ENCODE measurements at places on chromosomes 12 and 14.

DNA sequence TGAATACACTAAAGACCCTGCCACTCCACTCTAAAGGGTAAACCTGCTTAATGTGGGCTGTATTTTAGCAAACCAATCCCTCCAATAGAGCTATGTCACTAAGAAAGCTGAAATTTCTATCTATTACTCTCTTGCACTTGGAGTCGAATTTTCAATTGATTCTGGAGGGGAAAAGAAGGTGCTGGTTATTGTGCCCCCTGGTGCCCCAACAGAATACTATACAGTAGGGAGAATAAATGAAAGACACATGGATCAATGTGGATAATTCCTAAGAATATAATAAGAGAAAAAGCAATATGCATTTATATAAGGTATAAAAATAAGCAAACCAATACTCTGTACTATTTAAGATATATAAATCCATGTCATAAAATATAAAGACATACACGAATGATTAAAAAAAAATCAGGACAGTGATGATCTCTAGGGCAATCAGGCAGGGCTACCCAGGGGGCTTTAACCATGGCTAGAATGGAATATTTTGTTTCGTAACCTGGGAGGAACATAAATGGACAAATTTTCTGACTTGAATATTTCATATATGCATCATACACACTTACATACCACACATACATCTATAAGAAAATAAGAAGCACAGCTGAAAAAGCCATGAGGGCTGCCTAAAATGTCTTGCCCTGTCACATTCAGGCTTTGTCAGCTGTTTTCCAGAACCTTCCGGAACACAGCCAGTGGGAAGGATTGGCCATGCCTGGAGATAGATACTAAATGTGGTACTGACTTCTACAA is 54.4 kb downstream of the EFCAB11 start:
- DNase-seq: no peak

- DNase-seq: no peak
These were observed 92.2 kb downstream of the APAF1 start for GRCh38 chr12:98737322-98737712.

DNA sequence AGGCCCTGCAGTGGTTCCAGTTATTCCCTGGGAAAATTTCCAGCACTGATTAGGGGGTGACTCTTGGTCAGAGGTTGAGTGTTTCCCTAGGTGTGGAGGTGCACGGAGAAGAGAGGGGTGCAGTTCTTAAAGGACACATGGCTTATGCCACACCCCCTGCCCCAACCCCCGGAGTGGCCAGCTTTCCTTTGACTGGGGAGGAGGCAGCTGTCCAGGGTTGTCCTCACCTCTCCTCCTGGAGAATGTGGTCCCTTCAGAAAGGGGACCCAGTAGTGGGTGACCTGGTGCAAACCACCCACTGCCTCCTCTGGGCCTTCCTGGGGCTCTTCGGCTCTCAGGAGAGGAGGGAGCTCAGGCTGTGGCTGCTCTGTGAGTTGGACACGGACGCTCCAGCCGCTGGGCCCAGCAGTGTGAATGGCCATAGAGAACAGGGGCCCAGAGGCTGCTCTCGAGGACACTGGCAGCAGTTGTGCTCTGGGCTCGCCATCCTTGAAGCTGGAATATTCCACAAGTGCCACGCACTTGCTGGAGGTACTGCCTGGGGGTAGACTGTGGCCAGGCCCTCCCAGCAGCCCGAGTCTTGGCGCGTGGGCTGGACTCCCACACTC is 13.6 kb downstream of the PACS2 start:
- no peak for DNase-seq

GRCh38 chr12:52411815-52412214 is 5.7 kb upstream of the KRT82 start:
- DNase-seq: no peak

GRCh38 chr12:46124132-46124847 is 133.9 kb upstream of the SCAF11 start:
- DNase-seq: no peak

- DNase-seq: no peak
These were observed 131.6 kb downstream of the PPFIA2 start for GRCh38 chr12:81627336-81628189.

GRCh38 chr12:92557422-92557724 is 145.4 kb upstream of the PLEKHG7 start:
- no peak for DNase-seq

- DNase-seq: no peak
These were observed 68.3 kb downstream of the DERA start for GRCh38 chr12:15979096-15980092.

GRCh38 chr12:123886931-123887582 is 85.6 kb downstream of the CCDC92 start:
- DNase-seq: no peak

DNA sequence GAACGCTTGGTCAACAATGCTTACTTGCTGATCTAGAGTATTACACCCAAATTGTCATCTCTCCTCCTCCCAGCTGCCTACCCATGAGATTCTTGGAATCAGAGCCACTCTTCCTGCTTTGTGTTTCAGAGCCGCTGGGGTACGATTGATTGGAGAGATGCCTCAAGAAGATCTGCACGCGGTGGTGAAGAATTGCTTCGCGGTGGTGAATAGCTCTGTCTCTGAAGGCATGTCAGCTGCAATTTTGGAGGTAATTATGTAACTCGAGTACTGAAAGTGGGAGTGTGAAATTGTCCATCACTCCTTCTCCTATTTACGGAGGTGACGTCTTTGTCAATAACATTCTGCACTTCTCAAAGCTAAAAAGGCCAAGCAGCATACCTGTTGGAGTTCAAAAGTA is 93.9 kb downstream of the GLT1D1 start:
- DNase-seq: no peak

GRCh38 chr14:70317969-70318634 is 41.4 kb downstream of the COX16 start:
- DNase-seq: no peak

- no peak for DNase-seq
These were observed 86.9 kb downstream of the BCAT1 start for GRCh38 chr12:24861766-24862540.

- DNase-seq: no peak
These were observed 42.4 kb downstream of the TRIP11 start for GRCh38 chr14:91997492-91997891.

DNA sequence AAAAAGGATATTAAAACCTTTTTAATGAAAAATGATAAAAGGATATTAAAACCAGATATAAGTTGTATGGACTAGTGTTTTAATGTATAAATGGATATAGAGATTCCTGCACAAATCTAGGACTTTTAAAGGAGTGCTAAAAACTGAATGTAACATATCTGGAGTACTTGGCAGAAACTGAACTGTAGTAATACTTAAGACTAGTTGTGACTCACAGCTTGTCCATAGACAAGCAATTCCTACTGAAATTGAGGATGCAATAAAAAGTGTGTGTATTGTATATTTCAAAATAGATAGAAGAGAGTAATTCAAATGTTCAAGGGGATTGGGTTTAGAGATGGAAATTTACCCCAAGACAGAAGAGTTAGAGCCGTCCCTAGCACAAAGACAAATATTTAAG is 59.6 kb downstream of the FBXO33 start:
- no peak for DNase-seq

- DNase-seq: no peak
These were observed 20.9 kb upstream of the APPL2 start for GRCh38 chr12:105256921-105257320.

GRCh38 chr12:131001493-131001892 is 47.8 kb downstream of the ADGRD1 start:
- no peak for DNase-seq

GRCh38 chr12:15550793-15551192 is 228.5 kb downstream of the PTPRO start:
- DNase-seq: no peak

Data from stimulated activated CD8-positive, alpha-beta memory T cell treated with anti-CD3 and anti-CD28 coated beads, Interleukin-4, amount 100 ng/mL, for 1 hour (primary cell).